GM03348 (cell line): ENCODE measurements at places on chromosomes 3 and 15.

GRCh38 chr3:132536442-132537153 lies 60.5 kb upstream of the ACKR4 start:
- peak; percentile 14 for DNase-seq

DNA sequence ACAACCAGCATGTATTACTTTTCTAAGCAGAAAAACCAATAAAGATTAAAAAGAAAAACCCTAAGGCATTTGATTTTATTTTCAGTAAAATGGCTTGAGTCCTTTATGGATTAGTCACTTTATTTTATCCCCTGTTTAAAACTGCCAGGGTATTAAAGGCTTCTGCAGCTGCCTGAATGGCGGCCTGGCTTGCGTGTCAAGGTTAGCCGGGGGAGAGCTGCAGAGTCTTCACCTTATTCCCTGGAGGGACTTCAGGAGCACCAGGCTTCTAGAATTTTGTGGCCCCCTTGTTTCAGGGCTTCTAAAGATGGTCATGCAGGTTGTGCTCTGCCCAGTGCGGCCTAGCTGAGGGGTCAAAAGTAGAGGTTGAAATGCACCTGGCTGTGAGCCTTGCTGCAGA lies 58.0 kb upstream of the ICE2 start:
- no peak for DNase-seq

- DNase-seq = no peak
Observed at GRCh38 chr3:154799800-154800199, 280.3 kb upstream of the MME start.

DNA sequence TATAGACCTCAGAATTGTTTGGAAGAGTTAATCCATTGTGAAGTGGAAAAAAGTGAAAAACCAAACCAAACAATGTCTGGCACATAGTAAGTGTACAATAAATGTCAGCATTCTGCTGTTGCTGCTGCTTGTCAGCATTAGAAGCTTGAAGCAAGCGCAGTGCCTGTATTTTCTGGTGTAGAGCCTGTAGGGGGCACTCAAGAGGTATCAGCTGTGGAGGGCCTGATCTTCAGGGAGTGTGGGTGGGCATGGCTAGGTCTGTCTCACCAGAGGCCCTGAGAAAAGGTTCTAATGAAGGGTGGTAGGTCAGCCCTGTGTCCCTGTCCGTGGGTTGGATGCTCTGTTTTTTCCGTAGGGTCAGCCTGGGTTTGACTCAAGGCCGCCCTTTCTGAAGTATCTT lies 3.6 kb downstream of the ADAMTSL3 start:
- DNase-seq = no peak

DNA sequence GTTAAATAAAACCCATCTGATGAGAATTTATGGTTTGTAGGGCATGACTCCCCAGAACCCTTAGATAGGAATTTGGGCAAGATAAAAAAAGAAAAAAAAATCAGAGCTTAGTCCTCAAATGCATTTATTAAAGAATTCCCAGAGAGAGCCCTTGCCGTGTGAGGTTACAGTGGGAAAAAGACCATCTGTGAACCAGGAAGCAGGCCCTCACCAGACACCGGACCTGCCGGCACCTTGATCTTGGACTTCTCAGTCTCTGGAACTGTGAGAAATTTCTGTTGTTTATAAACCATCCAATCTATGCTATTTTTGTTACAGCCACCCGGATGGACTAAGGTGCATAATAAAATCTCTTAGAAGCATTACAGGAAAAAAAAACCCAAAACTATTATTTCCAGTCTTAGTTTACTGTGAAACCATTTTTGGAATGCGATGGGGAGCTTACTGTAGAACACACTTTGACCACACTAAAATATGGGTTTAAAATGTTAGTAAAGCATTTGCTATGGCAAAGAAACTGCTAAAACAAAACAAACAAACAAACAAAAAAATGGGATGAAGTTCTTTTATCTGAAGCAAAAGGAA lies 72.2 kb downstream of the LEKR1 start:
- DNase-seq = no peak

DNA sequence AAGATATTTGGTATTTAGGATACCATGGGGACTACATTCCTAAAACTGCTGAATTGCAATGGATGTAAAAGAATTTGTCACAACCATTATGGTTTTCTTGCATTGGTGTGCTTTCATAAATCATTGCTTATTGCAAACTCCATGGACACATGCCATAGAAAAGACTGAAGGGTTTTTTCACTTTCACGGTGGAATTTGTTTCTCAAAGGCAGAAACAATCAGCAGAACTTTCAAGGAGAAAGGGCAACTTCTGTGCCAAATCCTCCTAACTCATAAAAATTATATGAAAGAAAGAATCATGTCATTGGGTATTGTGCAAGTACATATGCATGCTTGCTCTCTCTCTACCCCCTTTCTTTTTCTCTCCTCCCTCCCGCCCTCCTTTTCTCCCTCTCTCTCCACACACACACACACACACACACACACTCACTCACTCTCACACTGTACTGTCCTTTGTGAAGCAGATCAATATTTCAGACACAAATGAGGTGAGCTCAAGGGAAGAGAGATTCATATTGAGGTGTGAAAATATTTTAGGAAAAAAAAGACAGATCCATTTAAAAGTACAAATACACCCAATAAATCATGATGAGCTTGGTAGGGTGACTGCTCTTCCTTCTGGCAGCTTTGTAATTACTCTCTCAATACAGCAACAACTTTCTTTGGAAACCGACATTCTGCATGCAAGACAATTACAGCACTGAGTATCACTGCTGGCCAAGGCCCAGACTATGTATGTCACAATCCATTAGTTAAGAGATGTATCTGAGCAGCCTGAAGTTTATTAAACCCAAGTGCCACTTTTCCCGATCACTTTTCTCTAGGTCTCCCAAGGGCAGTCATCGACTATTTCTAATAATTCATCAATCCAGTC lies 492.6 kb downstream of the TUSC7 start:
- DNase-seq = peak; percentile 7

DNA sequence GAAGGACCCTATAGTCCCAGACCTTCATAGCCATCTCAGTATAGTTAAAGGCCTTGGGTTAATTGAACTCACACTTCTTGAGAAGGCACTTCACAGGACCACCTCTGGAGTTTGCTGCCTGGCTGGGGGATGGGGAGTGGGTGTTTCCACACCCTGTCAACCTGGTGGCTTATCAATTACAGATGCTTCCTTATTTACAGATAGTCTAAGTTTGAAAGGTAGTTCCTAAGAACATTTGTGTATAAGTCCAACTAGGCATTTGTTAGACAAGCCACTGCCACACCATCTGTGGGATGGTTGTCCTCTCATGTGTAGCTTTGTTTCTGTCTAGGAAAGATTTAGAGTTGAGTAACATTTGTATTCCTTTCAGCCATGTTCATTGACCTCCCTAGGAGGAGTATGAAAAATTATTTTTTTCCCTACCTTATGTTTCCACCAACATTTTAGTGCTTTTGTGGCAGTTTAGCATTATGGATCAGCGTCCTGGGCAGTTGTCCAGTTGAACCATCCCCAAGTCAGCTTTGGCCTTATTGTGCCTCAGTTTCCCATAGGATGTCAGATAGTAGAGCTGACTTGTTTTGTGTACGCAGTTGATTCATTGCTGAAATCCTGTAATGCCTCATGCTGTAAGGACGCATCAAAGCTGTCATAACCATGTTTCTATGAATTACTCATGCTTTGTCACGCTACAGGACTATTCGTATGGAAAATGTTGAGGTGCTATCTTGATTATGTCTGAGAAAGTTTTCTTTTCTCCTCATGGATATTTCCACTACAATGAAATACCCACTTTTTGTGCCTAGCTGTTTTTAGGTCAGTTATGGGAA lies 21.2 kb upstream of the SIAH2 start:
- DNase-seq = no peak
